ENCODE measurements at places on chromosomes 3 and 15.

- H3K27me3 ChIP-seq: peaks cover 23% of the 10 kb centered on the region
- H3K27ac ChIP-seq: no peak overlapping the region
- no peaks in the 10 kb centered on the region for H3K36me3 ChIP-seq
Measured at GRCh38 chr3:48502728-48503168, 1.2 kb downstream of the SHISA5 start.

- no peaks in the 10 kb centered on the region for H3K27me3 ChIP-seq
- H3K36me3 ChIP-seq: no peaks in the 10 kb centered on the region
- DNase-seq: no peak
- H3K4me1 ChIP-seq: peaks cover 11% of the 10 kb centered on the region
Measured at GRCh38 chr3:16999871-17000270, 115.1 kb downstream of the PLCL2 start.

GRCh38 chr3:71258526-71258925 is 325.0 kb downstream of the FOXP1 start:
- H3K4me1 ChIP-seq: no peaks in the 10 kb centered on the region
- DNase-seq: no peak
- no peaks in the 10 kb centered on the region for H3K27me3 ChIP-seq
- H3K27ac ChIP-seq: no peak overlapping the region

DNA sequence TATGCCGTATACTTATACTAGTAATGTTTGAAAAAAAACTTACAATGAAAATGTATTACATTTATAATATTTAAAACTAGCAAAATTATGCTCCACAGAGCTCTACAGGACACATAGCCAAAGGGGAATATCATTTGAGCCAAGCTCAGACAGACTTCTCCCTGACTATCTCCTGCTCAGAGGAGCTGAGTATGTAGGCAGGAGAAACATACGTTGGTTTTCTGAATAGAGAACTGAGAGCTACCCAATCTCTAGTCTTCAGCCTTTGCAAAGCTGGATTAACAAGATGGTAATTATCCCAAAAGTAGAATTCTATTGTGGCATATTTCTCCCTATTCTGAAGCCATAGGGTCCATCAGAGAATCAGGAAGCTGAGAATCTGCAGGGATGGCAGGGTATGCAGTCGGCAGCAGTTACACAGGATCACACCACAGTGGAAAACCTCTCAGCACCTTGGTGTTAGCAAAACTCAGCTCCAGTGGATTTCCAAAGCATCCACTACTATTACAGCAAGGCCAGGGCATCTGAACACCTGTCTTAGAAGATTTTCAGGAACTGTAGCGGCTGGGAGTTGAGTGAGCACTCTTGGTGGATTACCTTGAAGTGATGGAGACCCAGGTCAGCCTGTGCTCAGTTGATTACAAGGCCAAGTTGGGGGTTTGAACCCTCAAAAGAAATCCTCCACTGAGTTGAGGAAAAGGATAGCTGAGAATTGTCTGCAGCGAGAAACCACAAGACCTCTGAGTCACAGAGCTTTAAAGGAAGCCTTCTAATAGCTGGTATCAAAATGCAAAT is 30.1 kb downstream of the GPR15 start:
- no peak overlapping the region for H3K4me3 ChIP-seq
- H3K4me1 ChIP-seq: peaks cover 37% of the 10 kb centered on the region
- no peaks in the 10 kb centered on the region for H3K36me3 ChIP-seq
- DNase-seq: no peak
- no peak overlapping the region for H3K27ac ChIP-seq
- H3K27me3 ChIP-seq: no peaks in the 10 kb centered on the region

GRCh38 chr3:104606812-104607211 is 759.9 kb upstream of the ALCAM start:
- no peak overlapping the region for H3K4me3 ChIP-seq
- no peaks in the 10 kb centered on the region for H3K27me3 ChIP-seq
- no peak overlapping the region for H3K27ac ChIP-seq
- no peak for DNase-seq

- H3K4me3 ChIP-seq: no peak overlapping the region
- H3K4me1 ChIP-seq: no peaks in the 10 kb centered on the region
- no peaks in the 10 kb centered on the region for H3K36me3 ChIP-seq
- no peak for DNase-seq
- no peak overlapping the region for H3K27ac ChIP-seq
- no peaks in the 10 kb centered on the region for H3K27me3 ChIP-seq
Measured at GRCh38 chr15:57309856-57310760, 66.2 kb upstream of the CGNL1 start.

All from MM.1S (cell line).